ENCODE measurements at places on chromosomes 3 and 15. TPM values are rescaled to one million over a fixed set of nuclear protein-coding genes. Genes with fewer than 3 reads are reported as not detected.

DNA sequence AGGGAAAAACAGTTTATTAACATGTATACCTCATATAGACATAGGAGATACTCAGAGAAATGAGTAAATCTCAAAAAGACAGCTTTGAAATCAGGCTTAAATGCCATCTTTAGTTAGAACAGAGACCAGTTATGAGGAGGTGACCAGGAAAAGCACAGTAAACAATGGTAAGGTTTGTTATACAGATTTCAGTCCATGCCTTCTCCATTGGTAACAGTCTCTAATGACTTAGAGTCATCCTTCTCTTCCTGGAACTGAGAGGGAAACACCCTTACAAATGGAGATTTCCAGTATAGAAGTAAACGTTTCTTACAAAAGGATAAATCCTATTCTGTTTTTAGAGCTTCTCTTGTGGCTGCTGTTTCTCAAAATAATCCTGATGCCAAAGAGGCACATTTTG is 476.3 kb upstream of the NAALADL2 start:
- no peak for DNase-seq
- no peaks in the 10 kb centered on the region for H3K27me3 ChIP-seq
- H3K4me1 ChIP-seq, result no peaks in the 10 kb centered on the region

DNA sequence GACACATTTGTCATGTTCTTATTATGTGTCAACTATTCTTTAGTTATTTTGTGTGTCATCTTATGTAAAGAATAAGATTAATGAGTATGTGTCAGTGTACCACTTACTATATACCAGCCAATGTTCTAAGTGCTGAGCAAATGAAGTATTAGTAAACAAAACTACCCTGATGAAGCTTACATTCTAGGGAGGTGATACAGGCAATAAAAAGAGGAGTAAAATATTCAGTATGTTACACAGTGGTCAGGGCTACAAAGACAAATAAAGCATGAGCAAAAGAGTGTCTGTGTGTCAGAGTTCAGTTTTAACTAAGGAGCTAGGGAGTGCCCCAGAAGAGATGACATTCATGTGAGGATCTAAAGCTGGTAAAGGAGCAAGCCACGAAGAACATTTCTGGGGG is 79.1 kb downstream of the TRPC1 start:
- no peak for DNase-seq
- H3K27ac ChIP-seq, result no peak overlapping the region
- H3K4me3 ChIP-seq, result no peak overlapping the region
- no peaks in the 10 kb centered on the region for H3K4me1 ChIP-seq

DNA sequence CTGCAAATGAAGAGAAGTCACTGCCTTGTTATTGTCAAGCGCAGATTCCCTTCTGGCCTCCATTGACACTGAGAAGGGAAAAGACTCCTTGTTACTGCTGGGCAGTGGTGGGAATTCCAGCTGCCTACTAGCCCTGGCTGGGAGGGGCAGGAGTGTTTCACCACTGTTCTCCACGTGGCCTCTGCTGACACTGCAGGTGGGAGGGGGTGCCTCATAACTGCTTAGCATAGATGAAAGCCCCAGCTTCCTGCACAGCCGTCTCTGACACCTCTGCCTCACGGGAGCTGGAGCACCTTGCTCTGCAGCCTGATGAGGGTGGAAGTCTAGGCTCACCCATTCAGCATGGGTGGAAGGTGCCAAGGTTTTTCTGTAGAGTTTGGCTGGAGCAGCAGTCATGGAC is 52.1 kb downstream of the TM2D3 start:
- no peaks in the 10 kb centered on the region for H3K4me1 ChIP-seq
- no peaks in the 10 kb centered on the region for H3K36me3 ChIP-seq
- DNase-seq, result peak; percentile 29
- H3K27me3 ChIP-seq, result no peaks in the 10 kb centered on the region
- no peak overlapping the region for H3K4me3 ChIP-seq

GRCh38 chr15:76296849-76297248 is 14.4 kb downstream of the ETFA start:
- H3K27me3 ChIP-seq, result no peaks in the 10 kb centered on the region
- DNase-seq, result no peak
- H3K36me3 ChIP-seq, result peaks cover under 1% of the 10 kb centered on the region
- H3K4me3 ChIP-seq, result no peak overlapping the region
- H3K27ac ChIP-seq, result no peak overlapping the region

GRCh38 chr3:185549122-185549521 is 3.3 kb downstream of the LIPH start:
- no peaks in the 10 kb centered on the region for H3K4me1 ChIP-seq
- H3K27ac ChIP-seq, result no peak overlapping the region
- no peaks in the 10 kb centered on the region for H3K36me3 ChIP-seq
- no peaks in the 10 kb centered on the region for H3K27me3 ChIP-seq
- no peak for DNase-seq
- no peak overlapping the region for H3K4me3 ChIP-seq

DNA sequence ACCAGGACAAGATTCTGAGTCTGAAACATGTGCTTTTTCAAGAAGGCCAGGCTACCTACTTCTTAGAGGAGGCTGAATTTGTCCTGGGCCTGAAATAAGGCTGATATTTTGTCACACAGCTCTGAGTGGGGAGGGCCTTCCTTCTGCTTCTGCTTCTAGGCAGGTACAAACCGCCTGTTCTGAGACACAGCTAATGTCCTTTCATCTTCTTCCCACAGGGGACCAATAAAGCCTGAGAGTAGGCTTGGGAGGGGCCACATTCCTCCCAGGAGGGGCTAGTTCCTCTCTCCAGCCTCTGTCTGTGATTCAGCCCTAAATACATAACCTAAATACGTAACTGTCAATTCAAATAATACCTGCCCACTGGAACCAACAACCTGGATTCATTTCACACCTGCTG is 34.8 kb downstream of the CRYGS start:
- peaks cover 13% of the 10 kb centered on the region for H3K4me1 ChIP-seq
- H3K27ac ChIP-seq, result no peak overlapping the region
- DNase-seq, result no peak
- H3K4me3 ChIP-seq, result no peak overlapping the region

DNA sequence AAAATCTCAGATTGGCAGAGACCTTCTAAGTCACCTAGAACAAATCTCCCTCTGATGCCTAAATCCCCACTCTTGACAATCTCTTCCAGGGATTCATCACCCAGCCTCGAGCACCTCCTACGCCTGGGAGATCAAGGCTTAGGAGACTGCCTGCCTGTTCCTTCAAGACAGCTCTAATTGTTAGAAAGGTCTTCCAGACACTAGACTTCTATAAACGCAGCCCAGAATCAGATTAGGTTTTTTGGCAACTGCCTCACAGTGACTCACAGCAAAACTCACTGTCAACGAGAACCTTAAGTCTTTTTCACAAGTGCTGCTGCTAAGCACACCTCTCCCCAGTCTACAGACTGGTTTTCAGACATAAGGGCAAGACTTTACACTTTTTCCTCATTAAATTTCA is 23.1 kb downstream of the SRGAP3 start:
- no peaks in the 10 kb centered on the region for H3K36me3 ChIP-seq
- H3K27ac ChIP-seq, result no peak overlapping the region
- no peak for DNase-seq
- no peak overlapping the region for H3K4me3 ChIP-seq
- H3K27me3 ChIP-seq, result no peaks in the 10 kb centered on the region
- H3K4me1 ChIP-seq, result no peaks in the 10 kb centered on the region

The MAP1A gene
- polyA plus RNA-seq, result 3.6 TPM

The NMNAT3 gene
- polyA plus RNA-seq, result 5.2 TPM

The ANP32A gene
- 115 TPM for polyA plus RNA-seq
